ENCODE measurements at places on chromosomes 1 and 21. TPM values are rescaled to one million over a fixed set of nuclear protein-coding genes. Genes with fewer than 3 reads are reported as not detected.
A peak's percentile ranks its signal among the peaks of the same experiment; 100 is the strongest.

The ITLN2 gene
- total RNA-seq = not detected

GRCh38 chr1:202568410-202568809, 141.8 kb downstream of the SYT2 start:
- no peak for DNase-seq
- no peak overlapping the region for H3K4me3 ChIP-seq
- H3K4me1 ChIP-seq = peaks cover 37% of the 10 kb centered on the region

The SPRR2B gene
- not detected for total RNA-seq

The RBP7 gene
- total RNA-seq = 0.38 TPM

DNA sequence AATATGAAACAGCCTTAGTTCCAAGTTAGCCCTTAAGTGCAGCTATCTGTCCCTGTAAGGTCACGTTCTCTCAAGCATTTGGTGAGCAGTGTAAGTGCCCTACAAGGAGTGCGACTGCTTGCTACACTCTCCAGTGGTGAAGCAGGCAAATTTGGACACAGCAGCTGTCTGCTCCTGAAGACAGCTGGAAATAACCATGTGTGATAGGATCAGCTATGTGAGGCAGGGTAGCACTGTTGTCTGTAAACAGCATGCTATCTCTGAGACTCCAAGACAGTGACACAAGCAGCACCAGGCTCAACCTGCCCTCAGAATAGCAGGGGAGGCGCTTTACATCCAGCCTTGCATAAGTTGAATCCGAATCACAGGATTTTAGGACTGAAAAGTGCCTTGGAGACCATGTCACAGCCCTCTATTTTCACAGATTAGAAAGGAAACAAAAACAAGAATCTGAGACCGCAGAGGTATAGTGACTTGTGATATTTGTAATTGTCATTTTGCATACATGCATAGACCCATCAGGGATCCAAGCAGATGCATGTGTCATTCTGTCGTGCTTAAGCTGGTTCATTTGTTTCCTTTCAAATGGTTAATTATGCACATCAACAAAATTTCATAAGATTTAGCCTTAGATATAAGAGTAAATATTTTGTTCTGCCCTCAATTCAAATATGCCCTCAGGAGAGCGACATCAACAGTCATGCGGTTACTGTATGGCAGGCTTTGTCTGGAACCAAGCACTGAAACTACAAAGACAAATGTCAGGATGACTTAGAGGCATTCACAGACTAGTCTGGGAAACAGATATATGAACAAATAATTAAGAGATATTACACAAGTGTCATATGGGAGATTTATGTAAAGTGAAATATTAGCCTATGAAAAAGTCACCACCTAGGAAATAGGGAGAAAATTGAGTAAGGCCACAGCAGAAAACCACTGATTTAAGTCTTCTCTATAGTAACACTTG, 134.9 kb upstream of the NRIP1 start:
- H3K36me3 ChIP-seq = no peaks in the 10 kb centered on the region
- no peaks in the 10 kb centered on the region for H3K27me3 ChIP-seq
- no peak for DNase-seq
- H3K27ac ChIP-seq = no peak overlapping the region

GRCh38 chr21:20551939-20552338, 446.3 kb upstream of the NCAM2 start:
- H3K36me3 ChIP-seq = no peaks in the 10 kb centered on the region
- H3K27me3 ChIP-seq = no peaks in the 10 kb centered on the region
- no peak for DNase-seq

The ASAP3 gene
- 19.5 TPM for total RNA-seq

The TENT5C gene
- total RNA-seq = 0.53 TPM

The SERPINC1 gene
- total RNA-seq = 0.34 TPM

DNA sequence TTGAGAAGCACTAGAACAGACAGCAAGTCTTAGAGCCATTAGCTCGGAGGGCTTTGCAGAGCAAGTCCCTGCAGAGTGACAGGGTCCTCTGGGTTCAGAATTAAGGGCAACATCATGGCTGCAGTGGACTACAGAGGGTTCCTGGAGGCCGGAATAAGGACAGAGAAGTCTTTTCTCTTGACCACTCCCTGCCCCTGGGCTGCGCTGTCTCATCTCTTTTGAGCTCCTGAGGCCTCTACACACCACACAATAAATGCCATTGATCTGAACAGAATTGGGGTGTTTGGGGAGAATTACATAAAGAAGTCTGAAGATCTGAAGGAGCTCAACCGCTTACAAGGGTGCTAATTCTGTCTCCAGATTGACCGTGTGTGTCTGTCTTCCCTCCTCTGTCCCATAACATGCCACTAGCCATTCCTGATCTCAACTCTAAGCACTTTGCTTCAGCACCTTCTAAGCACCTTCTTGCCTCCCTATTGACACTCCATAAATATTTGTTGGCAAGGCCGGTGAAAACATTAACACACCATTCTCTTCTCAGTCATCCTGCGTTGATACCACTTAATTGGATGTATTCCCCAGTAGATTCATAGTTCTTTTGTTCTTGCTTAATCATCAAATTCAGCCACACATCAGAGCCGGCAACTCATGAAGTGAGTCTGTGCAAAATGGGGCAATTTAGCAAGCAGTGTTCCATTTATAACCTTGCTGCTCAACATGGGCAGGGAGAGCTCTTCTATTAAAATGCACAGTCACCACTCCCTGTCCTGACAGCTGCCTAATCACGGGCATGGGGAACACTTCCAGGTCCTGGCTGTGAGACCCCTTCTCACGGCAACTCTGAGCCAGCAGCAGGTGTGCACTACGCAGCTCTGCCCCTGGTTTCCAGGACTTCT, 49.7 kb downstream of the NMNAT2 start:
- DNase-seq = no peak
- H3K4me3 ChIP-seq = no peak overlapping the region
- no peaks in the 10 kb centered on the region for H3K4me1 ChIP-seq
- peaks cover 14% of the 10 kb centered on the region for H3K27me3 ChIP-seq

The CD1C gene
- not detected for total RNA-seq

GRCh38 chr1:169487561-169487960, 1.8 kb upstream of the SLC19A2 start:
- peak overlapping the region; percentile 3 for H3K4me3 ChIP-seq
- peaks cover 36% of the 10 kb centered on the region for H3K4me1 ChIP-seq
- peak overlapping the region; percentile 87 for H3K27ac ChIP-seq
- H3K36me3 ChIP-seq = peaks cover 4% of the 10 kb centered on the region
- no peaks in the 10 kb centered on the region for H3K27me3 ChIP-seq
- DNase-seq = peak; percentile 33

Data from SJSA1 (cell line).